ENCODE measurements at places on chromosomes 13 and 19. TPM values are rescaled to one million over a fixed set of nuclear protein-coding genes. Genes with fewer than 3 reads are reported as not detected.

- DNase-seq, result no peak
Measured at GRCh38 chr19:46420056-46420455, 6.7 kb upstream of the CCDC8 start.

Gene MEIOSIN
- total RNA-seq, result not detected

- DNase-seq, result no peak
Measured at GRCh38 chr19:28715157-28715556, 497.8 kb downstream of the UQCRFS1 start.

DNA sequence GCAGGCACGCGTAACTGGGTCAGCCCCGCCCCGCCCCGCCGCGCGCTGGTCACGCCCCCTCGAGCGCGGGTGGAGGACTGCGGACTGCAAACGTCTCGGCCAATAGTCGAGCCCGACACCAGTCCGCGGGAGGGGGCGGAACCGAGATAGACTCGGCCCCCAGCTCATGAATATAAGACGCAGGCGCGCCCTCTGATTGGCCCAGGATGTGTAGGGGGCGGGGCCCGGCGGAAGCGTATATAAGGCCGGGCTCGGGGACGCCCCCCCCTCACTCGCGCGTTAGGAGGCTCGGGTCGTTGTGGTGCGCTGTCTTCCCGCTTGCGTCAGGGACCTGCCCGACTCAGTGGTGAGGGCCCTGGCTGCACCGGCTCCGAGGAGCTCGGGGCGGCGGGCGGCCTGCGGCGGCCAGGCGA lies at the start of gene CIRBP:
CIRBP (plus strand) TSS at position 268 of the 413 bp plus-strand sequence. CDS start 1,602 bp downstream, outside the sequence.
- peak; percentile 98 for DNase-seq

DNA sequence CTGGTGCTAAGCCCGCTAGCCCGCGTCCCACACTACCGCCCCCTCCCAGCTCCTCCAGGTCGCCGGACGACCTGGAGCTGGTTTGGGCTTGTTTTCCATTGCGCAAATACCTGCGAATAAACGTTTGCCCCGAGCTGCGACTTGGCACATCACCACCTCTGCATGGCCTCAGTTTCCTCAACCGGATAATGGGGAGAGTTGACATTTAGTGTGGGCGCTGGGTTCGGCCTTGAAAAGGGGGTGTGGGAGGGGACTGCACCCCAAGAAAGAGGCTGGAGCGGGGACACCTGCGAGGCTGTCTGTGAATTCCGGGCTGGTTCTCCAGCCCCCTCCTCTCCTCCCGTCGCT lies 11.0 kb upstream of the JUND start:
- DNase-seq, result no peak

- DNase-seq, result no peak
Measured at GRCh38 chr13:32041429-32041828, 9.9 kb downstream of the FRY start.

GRCh38 chr19:43416951-43417623 lies 2.4 kb downstream of the TEX101 start:
- no peak for DNase-seq

DNA sequence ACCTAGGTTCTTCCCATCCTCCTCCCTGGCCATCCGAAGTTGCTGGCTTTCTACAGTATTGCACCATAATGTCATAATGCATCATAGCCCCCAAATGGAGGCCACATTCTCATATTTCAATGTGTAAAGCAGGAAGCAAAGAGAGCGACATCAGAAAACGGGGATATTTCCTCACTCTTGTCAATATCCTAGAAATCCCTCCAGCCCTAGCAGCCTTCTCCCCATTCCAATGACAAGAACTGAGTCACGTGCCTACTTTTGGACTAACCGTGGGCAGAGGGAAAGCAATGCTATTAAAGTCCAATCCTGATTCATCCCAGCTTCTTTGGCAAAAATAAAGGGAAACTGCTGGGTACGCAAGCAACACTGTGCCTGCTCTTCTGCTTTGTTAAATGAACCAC lies 4.3 kb upstream of the RAP2A start:
- no peak for DNase-seq

Gene ZNF433
- total RNA-seq, result 20.6 TPM

DNA sequence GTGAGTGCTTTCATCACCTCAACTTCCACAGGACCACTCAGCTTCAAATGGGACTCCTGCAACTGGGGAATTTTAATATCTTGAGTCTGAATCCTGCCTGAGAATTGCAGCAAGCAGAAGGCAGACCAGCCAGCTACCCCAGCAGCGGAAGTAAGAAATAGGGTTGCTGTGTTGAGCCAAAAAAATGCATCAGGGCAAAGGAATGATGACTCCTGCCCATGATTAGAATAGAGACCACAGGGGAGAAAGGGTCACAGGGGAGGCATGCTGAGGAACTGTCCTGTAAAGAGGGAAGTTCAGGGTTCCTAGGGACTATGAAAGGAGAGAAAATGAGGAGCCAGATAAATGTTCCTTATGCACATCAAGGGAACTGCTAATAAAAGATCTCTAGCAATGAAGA lies 370.2 kb downstream of the KCTD12 start:
- DNase-seq, result no peak

All from mesothelial cell of epicardium (in vitro differentiated cells).